ENCODE measurements at places on chromosomes 3 and 15.

- DNase-seq, result no peak
These were observed 19.8 kb upstream of the TNFSF10 start for GRCh38 chr3:172542999-172543398.

DNA sequence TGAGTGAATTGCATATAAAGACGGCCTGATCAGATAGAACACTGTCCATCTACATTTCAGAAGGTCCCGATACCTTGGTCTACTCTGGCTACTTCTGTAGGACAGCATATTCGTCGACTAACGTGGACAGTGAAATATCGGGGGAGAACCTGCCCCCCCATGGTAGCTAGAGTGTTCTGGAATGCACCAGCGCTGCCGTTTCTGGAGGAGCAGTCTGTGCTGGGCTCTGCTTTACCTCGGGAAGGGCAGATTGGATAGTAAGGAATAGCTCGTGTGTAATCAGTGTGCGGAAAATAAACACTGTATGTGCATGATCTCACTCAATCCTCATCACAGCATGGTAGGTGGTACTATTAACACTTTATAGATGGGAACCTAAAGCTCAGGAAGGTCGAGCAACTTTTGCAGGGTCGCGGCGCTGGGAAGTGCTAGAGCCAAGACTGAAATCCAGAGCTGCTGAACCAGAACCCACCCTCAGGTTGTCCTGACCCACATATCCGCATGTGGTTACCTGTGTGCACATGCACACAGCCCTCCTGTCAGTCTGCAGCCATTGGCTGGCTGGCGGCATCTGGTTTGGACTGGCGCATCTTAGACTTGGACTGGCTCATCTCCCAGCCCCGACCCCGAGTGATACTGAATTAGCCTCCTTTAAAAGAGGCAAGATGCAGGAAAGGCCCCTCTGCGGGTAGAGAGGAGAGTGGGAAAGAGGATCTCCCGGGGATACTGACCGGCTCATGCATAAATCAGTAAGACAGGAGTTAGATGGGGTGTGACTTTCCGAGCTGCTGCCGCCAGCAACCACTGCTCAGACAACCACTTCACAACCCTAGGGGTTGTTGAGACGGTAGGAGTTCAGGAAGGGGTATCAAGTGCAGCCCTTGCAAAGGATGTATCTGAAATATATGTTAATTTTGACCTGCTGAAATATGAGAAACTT is 155.0 kb upstream of the BHLHE40 start:
- no peak for DNase-seq

DNA sequence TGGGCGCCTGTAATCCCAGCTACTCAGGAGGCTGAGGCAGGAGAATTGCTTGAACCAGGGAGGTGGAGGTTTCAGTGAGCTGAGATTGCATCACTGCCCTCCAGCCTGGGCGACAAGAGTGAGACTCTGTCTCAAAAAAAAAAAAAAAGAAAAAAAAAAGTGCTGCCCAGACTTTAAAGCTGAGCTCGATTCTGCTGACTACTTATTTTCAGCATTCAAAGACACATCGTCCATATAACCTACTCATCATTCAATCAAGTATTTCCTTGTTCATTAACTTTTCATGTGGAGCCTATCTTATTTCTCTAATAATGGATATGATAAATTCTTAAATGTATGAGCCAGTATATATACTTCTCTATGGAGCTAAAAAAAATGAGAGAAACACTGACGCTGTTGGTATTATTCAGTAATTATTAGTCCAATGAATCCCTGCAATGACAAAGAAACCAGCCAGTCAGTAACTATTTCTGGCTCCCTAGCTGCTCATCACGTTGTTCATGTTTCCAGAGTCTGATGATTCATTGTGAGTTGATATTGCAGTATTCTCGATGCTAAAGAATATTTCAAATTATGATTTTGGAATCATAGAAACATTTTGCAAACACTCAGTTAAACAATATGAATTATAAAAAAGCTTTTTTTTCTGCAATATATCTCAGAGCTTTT is 111.9 kb downstream of the RAP2B start:
- DNase-seq, result no peak

GRCh38 chr15:61003437-61004218 is 225.5 kb downstream of the RORA start:
- no peak for DNase-seq

DNA sequence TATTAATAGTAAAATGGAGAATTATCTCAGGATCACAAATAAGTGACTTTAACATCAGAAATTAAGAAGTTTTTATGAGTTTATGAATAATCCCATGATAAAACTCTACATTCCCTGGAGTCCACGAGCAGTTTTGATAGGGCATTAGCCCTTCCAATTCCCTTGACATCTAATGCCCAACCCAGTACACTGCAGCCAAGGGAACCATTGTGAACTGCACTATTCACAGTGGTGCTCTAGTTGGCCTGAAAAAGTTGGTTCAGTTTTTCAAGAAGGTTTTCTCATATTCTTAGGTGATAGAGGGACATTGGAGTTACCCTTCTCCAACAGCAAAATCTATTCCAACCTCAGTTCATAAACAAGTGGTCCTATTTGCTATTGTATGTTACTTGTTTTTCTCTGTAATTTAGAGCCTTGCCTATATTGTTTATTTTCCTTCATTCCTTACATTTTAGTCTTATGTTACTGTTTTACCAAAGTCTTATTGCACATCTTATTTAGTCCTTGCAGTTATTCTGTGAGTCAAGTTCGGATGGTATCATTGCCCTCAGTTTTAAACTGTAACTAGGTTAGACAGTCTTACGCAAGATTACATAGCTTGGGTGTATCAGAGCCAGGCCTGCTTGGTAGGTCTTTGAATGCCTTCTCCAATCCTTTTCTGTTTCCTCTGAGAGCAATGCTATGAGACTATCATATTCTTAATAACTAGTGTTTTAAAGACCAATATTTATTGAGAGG is 57.9 kb upstream of the SAMMSON start:
- no peak for DNase-seq

GRCh38 chr3:71360180-71360579 is 223.3 kb downstream of the FOXP1 start:
- peak; percentile 62 for DNase-seq

DNA sequence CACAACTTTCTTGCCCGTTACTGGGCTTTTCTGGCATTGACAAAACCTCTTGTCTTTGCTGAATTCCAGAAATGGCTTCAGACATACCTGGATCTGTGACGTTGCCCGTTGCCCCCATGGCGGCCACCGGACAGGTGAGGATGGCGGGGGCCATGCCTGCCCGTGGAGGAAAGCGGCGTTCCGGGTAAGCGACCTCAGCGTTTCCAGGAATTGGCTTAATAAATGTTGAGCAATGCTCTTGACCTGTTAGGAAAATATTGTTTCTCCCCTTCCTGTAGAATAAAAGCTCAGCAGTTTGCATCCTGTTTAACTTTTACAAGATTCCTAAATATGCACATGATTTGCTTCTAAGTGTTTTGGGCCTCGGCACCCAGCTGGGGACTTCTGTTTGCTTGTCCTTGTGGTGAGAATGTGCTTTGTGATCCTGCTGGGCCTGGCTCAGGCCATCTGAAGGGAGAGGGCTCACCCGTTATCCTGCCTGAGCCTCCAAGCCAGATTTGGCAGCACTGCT is 46.7 kb downstream of the ARNT2 start:
- no peak for DNase-seq

- no peak for DNase-seq
These were observed 223.3 kb upstream of the ARHGEF26 start for GRCh38 chr3:153897842-153898241.

DNA sequence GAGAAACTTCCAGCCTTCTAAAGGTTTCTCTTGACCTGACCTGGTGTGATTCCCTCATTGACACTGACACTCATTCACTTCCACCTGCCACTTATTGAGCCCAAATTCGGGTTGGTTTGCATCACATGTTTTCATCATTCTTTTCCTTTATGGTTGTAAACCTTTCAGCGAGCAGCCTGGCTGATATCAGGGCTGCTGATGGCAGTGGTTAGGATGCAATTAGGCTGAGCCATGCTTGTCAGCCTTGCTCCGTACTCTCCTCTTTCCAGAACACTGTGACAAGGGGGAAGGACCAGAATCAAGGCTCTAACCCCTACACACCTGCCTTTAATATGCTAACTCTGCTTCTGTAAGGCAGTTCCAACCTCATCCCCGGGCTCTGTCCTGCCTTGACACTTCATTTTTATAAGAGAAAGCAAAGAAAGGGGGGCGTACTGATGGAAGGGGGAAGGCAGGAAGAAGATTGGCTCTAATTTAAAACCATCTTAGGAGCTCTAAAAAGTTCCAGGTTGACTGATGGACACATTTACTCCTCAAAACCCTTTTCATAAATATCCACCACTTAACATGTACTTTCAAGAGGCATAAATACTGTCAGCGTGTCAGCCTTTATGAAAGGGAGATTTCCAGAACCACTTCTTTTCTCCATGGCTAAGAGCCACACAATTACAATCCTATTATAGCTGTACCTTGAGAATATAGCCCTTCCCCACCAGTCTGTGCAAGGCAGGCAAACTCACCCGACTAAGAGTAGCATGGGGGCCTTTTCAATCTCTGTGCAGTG is 5.7 kb downstream of the NMNAT3 start:
- no peak for DNase-seq

DNA sequence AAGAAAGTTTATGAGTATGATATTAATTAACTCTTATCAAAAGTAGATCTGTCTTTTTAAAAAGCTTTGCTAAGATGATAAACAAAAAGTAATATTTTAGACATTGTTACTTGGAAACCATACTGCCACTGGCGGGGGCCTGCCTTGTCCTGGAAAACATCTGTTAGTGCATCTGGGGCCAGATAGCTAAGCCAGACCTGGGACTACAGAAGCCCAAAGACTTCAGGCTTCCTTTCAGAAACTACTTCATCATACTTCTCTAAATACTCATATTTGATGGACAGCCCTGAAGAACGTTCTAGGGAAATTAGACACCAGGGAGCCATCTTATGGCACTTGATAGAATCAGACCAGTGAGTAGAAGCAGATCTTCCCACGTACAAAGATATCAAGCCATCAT is 795.4 kb upstream of the SEMA6D start:
- DNase-seq, result no peak

- DNase-seq, result no peak
These were observed 485.5 kb upstream of the THBS1 start for GRCh38 chr15:39095218-39095879.

- DNase-seq, result no peak
These were observed 52.2 kb upstream of the HEG1 start for GRCh38 chr3:125107861-125108567.

All from stimulated activated CD4-positive, alpha-beta T cell treated with anti-CD3 and anti-CD28 coated beads, Interleukin-4, amount 100 ng/mL, for 24 hours (primary cell).